ENCODE measurements at places on chromosomes 11 and 22. TPM values are rescaled to one million over a fixed set of nuclear protein-coding genes. Genes with fewer than 3 reads are reported as not detected.

The OR4A16 gene
- total RNA-seq = not detected

The EXPH5 gene
- total RNA-seq = 0.47 TPM

The OR8D4 gene
- total RNA-seq = not detected

The MS4A14 gene
- total RNA-seq = 1.1 TPM

- peaks cover 6% of the 10 kb centered on the region for H3K36me3 ChIP-seq
- no peaks in the 10 kb centered on the region for H3K27me3 ChIP-seq
- H3K4me1 ChIP-seq = peaks cover 16% of the 10 kb centered on the region
- no peak for DNase-seq
Observed at GRCh38 chr11:67390947-67391303, 861 bp upstream of the RAD9A start.

GRCh38 chr11:12949453-12949852 lies 59.7 kb upstream of the RASSF10 start:
- no peak overlapping the region for H3K27ac ChIP-seq
- no peaks in the 10 kb centered on the region for H3K27me3 ChIP-seq
- no peak overlapping the region for H3K4me3 ChIP-seq

DNA sequence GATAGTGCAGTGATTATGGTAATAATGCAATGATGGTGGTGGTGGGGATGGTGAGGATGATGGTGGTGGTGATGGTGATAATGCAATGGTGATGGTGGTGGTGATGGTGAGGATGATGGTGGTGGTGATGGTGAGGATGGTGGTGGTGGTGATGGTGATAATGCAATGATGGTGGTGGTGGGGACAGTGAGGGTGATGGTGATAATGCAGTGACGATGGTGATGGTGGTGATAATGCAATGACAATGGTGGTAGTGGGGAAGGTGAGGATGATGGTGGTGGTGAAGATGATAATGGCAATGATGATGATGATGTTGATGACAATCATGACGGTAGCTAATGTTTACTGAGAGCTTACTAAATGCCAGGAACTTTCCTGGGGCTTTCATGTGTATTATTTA lies 79.6 kb upstream of the MYOD1 start:
- H3K4me3 ChIP-seq = no peak overlapping the region
- no peaks in the 10 kb centered on the region for H3K36me3 ChIP-seq
- no peak overlapping the region for H3K27ac ChIP-seq
- no peaks in the 10 kb centered on the region for H3K27me3 ChIP-seq

DNA sequence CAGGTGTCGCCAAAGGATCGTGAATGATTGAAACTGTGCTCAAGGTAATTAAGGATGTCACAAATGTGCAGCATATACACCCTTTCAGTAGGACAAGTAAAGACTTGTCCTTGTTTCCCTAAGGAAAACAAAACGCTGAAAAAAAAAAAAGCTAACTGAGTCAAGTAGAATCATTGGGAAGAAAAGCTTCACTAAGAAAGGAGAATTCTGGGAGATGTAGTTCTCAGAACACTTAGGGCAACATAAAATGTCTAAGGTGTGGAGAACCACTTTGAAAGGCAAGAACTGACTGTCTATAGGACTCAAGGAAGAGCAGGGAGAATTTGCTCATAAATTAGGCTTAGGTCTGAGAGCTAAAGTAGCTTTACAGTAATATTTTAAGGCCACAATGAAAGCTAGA lies 2.9 kb upstream of the OR5T1 start:
- no peak overlapping the region for H3K27ac ChIP-seq
- no peaks in the 10 kb centered on the region for H3K27me3 ChIP-seq
- no peak overlapping the region for H3K4me3 ChIP-seq

- H3K4me3 ChIP-seq = no peak overlapping the region
- H3K27me3 ChIP-seq = no peaks in the 10 kb centered on the region
- H3K36me3 ChIP-seq = peaks cover 4% of the 10 kb centered on the region
- H3K27ac ChIP-seq = peak overlapping the region; percentile 92
- H3K4me1 ChIP-seq = peaks cover 2% of the 10 kb centered on the region
Observed at GRCh38 chr22:45710469-45710868, 38.8 kb downstream of the ATXN10 start.

- H3K27ac ChIP-seq = no peak overlapping the region
- H3K4me3 ChIP-seq = no peak overlapping the region
- no peaks in the 10 kb centered on the region for H3K27me3 ChIP-seq
- peaks cover 7% of the 10 kb centered on the region for H3K4me1 ChIP-seq
Observed at GRCh38 chr22:35991168-35991567, 37.5 kb downstream of the RBFOX2 start.

Measured in liver (tissue), 10 donors.